ENCODE measurements at places on chromosomes 3 and 15.

DNA sequence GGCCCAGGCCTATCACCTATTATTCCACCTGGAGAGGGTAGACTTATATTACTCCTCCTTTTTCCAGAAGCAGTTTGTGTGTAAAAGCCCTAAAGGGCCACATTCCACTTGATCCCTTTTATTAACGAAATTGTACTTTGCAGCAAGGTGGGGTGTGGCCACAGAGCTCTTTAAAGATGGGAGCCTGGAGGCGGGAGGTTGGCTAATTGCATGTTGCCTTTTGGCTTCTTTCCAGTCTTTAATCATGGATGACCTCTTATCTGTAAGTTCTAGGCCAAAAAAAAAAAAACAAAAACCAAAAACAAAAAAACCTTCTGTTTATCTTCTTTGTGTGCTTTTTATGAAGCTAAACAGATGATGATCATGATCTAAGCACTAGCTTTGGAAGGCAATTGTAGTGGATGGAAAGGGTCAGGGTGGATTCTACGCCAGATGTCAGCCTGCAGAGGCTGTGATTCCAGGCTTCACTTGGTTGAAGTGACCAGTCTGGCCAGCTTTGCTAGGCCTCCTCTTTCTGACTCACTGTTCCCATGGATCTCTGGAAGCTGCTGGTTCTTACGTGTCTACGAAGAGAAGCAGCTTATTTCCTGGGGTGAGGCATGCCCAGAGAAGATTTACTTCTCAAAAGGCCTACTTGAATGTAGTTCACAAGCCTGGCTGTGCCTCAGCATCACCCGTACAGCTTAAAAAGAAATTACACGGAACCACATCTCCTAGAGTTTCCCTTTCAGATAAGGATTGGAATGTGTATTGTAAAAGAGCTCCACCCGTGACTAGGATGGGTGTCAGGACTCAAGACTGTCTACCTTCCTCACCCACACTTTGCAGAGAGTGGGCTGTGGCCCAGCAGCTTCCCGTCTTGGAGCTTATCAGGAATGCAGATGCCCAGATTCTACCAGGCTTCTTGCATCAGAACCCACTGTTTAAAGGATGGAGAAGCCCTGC, 330.9 kb upstream of the C2CD4B start:
- DNase-seq, result no peak

- no peak for DNase-seq
These were observed 554 bp upstream of the COMMD4 start for GRCh38 chr15:75335313-75335704.

DNA sequence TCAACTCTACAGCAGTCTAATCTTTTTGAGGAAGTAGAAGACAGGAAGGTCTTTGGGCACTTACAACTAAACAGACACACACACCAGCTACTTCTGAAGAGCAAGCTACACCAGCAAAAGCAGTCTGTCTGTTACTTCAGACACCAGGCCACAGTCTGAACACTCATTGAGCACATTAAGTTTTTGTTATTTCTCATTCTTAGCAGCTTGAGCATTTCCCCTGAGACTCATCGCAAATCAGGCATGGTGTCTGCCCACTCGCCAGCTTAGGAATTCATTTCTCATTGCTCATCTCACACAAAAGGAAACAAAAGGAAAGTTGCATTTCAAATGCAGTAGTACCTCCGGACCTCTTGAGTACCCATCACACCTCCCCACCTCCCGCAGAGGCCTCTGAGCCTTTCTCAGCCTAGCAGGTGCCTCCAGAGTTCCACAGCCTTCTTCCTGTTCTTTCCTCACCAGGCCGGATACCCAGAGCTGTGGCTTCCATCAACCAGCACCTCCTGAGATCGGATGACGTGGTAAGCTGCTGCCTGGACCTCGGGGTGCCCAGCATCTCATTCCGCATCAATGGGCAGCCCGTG, 302.0 kb downstream of the RYR3 start:
- no peak for DNase-seq

DNA sequence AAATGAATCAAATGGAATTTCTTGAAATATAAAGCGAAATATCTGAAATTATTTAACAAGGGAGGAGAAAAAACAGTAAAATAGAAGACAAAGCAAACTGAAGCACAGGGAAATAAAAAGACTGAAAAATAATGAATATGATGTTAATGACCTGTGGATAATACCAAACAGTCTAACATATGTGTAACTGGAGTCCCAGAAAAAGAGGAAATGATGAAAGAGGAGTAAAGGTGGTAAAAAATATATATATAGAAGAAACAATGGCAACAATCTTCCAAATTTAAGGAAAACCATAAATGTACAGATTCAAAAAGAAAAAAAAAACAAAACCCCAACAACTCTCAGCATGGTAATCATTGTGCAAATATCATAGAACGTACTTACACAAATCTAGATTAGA, 21.2 kb downstream of the UBE3A start:
- DNase-seq, result no peak

DNA sequence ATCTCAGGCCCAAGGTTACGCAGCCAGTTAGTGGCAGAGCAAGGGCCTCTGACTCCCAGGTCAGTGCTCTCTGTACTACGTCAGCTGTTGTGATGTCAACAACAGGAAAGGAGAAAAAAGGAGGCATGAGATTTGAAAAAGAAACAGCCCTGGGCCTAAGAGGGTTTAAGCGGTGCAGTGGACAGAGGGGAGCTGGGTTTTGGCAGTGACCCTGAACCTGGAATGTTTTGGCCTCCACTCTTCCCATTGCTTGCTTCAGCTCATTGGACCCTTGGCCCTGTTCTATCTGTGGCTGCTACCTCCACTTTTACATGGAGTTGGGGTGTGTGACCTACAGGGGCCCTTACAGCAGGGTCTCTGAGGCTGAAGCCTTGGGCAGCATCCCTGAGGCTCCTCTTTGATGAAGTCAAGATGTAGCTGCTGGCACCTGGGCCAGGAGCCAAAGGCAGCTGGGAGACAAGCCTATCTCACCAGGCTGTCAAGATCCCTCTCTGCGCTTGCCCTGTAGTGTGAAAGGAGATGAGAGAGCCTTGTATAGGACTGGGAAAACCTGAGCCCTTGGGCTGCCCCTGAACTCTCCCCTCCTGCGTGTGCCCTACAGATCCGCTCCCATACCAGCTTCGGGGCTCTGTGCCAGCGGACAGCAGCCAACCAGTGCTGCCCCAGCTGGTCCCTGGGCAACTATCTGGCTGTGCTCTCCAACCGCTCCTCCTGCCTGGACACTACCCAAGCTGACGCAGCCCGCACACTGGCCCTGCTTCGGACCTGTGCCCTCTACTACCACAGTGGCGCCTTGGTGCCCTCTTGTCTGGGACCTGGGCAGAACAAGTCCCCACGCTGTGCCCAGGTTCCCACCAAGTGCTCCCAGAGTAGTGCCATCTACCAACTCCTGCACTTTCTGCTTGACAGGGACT, 8.7 kb downstream of the DISP2 start:
- DNase-seq, result no peak

GRCh38 chr15:64521726-64522164, 61.4 kb downstream of the ZNF609 start:
- peak; percentile 86 for DNase-seq

- DNase-seq, result no peak
These were observed 71.3 kb upstream of the STT3B start for GRCh38 chr3:31461426-31461825.

DNA sequence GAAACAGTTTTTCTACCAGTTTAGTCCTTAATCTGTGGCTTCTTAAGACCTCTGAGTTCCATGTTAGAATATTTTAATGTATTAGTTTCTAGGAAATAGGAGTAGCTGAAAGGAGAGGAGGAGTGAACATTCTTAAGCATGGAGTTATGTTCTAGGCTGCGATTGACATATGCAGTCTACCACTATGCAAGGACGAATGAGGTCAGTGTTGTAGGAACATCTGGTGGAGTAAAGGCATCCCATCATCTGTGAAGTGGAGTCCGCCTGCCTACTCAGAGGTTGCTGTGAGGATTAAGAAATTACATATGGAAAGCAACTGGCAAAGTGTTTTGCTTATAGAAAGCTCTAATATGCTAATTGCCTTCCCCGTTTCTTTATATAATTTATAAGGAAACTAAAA, 45.1 kb downstream of the SNAPC5 start:
- no peak for DNase-seq

- no peak for DNase-seq
These were observed 47.6 kb upstream of the ARF4 start for GRCh38 chr3:57644740-57645139.

GRCh38 chr3:82080261-82080660, 318.8 kb upstream of the GBE1 start:
- DNase-seq, result no peak

GRCh38 chr3:17986348-17986816, 244.0 kb upstream of the TBC1D5 start:
- peak; percentile 27 for DNase-seq

- DNase-seq, result no peak
These were observed 462 bp downstream of the EDEM1 start for GRCh38 chr3:5187920-5188418.

- DNase-seq, result no peak
These were observed 518.7 kb upstream of the SUCLG2 start for GRCh38 chr3:68173012-68173634.

- DNase-seq, result peak; percentile 32
These were observed 25.2 kb upstream of the TSPAN3 start for GRCh38 chr15:77096138-77096537.

- no peak for DNase-seq
These were observed 642 bp downstream of the SCAP start for GRCh38 chr3:47475029-47475569.

GRCh38 chr15:96276438-96277210, 53.9 kb upstream of the NR2F2 start:
- DNase-seq, result peak; percentile 29

DNA sequence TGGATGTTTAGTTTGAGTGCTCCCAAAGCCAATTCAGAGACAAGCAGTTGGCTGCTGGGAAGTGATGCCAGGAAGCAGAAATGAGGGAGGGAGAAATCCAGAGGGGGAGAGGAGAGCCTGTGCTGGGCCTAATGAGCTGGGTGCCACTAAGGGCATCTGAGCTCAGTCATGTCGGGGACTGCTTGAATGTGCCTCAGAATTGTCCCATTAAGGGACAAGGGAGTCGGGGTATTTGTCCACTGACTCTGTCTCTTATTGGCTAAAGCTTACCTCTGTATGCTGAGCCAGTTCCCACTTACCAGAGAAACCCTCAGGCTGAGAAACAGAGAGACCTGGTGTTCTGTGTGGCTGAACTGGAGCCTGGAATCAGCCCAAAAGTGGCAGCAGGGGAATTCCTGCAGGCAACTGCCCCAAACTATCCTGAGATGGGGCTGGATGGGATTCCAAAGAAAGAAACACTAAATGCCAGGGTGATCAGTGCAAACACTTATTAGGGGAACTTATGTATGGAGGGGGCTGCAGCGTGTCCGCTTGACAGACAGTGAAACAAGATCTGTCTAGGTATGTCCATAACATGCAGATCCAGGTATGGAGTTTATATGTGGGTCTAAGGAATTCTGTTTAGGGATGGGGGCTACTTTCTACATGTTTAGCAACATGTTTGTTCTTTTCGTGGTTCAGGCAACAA, 48.6 kb downstream of the NR1D2 start:
- no peak for DNase-seq

DNA sequence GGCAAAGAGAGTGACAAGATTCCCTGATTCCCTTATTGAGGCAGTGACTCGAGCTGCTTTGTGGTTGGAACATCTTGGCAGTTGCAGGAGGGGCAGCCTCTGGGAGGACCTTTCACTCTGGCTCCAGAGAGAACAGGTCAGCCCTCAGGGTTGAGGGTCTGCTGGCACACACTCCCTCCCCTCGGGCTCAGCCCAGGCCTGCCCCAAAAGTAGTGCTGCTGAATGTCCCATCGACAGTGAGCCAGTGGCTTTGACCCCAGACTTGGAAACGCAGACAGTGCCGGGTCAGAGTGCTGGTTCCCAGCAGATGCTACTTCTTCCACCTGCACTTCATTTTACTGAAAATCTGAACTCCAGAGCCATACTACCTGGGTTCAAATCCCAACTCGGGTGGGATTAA, 25.6 kb upstream of the ATP2B2 start:
- DNase-seq, result no peak

GRCh38 chr3:16487511-16488175, 25.9 kb downstream of the RFTN1 start:
- DNase-seq, result no peak

- no peak for DNase-seq
These were observed 21.6 kb upstream of the TASOR start for GRCh38 chr3:56704706-56705105.

GRCh38 chr15:35166730-35167359, 81.8 kb upstream of the NANOGP8 start:
- no peak for DNase-seq

DNA sequence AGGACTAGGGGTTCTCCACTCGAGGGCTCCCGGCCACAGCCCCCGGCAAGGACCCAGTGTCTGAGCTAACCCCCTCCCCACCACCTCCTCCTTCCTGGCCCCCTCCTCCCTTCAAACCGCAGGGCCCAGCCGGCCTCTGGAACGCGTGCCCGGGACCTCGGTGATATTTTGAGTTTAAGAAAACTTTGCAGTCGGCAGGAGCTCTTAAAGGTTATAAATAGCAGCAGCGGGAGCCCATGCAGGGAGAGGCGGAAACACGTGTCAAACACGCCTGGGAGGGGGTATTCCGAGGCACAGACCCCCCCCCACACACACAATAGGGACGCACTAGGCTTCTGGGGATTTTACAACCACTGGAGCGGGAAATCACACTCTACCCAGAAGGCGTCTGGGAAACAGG, 3.1 kb upstream of the PTH1R start:
- DNase-seq, result peak; percentile 66

GRCh38 chr15:73773428-73773827, 20.3 kb upstream of the INSYN1 start:
- DNase-seq, result no peak
